ENCODE measurements at places on chromosomes 6 and 20. TPM values are rescaled to one million over a fixed set of nuclear protein-coding genes. Genes with fewer than 3 reads are reported as not detected.

ESF1 gene
- 4.4 TPM for total RNA-seq

BMP2 gene
- total RNA-seq, result 14.5 TPM

RIPPLY2 gene
- total RNA-seq, result 0.40 TPM

ZBTB22 gene
- total RNA-seq, result 11.3 TPM

TSHZ2 gene
- total RNA-seq, result 4.0 TPM

All from lung microvascular endothelial cell (primary cell).